Effector memory CD4-positive, alpha-beta T cell (primary cell): ENCODE measurements at places on chromosomes 6 and 20.
A peak's percentile ranks its signal among the peaks of the same experiment; 100 is the strongest.

- DNase-seq, result no peak
These were observed 7.8 kb downstream of the MAVS start for GRCh38 chr20:3854462-3854871.

DNA sequence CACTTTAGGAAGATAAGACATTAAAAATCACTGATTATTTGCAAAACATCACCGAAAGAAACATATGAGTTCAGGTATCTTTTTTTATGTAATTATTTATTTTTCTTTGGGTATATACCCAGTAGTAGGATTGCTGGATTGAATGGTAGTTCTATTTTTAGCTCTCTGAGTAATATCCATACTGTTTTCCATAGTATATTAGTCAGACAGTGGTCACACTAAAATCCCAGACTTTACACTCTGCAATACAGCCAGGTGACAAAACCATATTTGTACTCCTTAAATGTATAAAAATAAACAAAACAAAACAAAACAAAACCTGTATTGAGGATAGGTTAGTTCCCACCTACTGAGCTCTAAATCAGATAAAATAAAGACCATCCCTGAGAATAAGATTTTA lies 1024.3 kb upstream of the EYS start:
- DNase-seq, result no peak

- no peak for DNase-seq
These were observed 1324.4 kb downstream of the GRIK2 start for GRCh38 chr6:102717737-102718456.

- no peak for DNase-seq
These were observed 165.7 kb upstream of the RREB1 start for GRCh38 chr6:6942091-6942490.

- DNase-seq, result no peak
These were observed 92.3 kb downstream of the RNF182 start for GRCh38 chr6:14016935-14017625.

DNA sequence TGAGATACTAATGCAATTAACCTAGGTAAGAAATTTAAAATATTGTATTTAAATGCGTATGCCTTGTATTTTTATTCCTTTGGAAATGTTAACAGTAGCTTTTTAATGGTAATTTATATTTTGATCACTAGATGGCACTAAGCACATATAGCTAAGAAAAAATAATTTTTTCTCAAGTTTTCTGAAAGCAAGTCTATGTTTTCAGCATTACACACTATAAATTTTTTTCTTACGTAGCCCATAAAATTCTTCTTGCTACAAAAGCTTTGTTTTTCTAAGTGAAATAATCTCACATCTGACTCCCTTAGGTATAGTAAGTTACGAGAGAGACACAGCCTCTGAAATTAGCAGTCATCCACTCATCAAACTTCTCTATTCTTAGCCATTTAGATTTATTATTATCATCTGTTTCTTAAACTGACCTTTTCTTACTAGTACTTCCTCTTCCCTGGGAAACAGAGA lies 35.7 kb downstream of the TSPYL4 start:
- no peak for DNase-seq

DNA sequence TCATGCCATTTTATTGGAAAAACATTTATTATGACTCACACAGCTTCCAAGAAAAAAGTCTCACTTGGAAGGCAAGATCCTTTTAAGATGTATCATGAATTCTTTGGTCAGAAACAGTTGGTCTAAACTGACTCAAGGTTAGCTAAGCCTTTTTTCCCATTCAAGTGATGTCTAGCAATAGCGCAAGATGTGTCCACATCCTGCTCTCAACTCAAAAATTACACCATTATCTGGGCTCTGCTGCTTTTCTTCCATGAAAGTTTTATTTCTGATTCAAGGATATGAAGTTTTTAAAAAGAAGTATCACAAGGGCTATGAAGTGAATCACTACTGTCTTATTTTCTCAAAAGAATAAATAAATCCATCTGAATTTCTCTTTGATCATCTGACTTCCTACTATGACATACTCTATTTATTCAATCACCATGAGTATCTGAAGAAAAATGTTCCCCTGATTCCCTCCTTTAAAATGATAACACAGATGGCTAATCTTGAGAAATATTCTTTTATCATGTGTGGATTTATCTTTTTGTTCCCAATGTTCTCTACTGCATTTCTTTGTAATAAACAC lies 139.2 kb downstream of the AHI1 start:
- no peak for DNase-seq

- no peak for DNase-seq
These were observed 90.6 kb downstream of the PSMB1 start for GRCh38 chr6:170462366-170463020.

DNA sequence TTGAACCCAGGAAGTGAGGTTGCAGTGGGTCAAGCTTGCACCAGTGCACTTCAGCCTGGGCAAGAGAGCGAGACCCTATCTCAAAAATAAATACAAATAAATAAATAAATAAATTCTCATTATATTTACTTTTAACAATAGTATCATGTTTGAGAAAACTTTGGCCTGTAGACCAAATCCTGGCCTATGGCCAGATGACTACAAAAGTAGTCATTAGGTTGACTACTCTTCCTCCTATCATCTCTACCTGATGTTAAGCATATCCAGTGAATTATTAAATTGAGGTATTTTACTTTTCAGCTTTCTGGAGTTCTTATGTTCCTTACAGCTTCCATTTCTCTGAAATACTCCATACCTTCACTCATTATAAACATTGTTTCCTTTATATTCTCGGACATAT lies 280.6 kb downstream of the LAMA2 start:
- DNase-seq, result no peak

DNA sequence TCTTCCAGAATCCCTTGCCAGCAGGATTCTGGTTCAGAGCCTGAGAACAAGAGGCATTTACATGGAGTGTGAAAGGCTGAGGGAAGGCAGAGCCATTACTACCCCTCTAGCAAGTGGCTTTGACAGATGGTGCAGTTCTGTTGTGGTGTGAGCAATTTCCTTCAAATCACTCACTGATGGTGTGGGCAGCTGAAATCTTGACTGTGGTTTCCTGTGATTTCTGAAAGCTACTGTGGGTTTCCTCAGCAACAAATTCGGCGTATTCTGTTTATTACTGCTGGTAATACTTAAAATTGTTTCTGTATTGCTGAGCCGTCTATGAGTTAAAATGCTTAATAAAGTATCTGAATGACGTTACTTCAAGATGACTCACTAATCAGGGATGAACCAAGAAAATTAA lies 181.5 kb upstream of the TCF21 start:
- DNase-seq, result no peak

DNA sequence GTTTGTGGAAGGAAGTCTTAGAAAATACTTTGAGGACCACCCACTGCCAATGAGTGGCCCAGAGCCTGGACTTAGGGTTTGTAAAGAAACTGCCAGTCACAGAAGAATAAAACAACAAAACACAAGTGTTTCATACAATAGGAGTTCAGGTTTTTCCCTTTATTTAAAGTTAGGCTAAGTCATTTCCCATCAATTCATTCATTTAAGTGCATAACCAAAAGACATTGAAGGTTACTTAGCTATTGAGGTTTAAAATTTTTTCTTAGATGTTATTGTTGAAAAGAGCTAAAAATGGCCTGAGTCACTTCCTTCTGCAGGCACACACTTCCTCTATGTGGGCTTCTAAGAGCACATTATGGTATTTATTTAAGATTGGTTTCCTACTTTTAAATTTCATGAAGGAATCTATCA lies 54.2 kb downstream of the ARMC2 start:
- no peak for DNase-seq

GRCh38 chr20:52425253-52425652 lies 233.7 kb upstream of the ZFP64 start:
- DNase-seq, result no peak

DNA sequence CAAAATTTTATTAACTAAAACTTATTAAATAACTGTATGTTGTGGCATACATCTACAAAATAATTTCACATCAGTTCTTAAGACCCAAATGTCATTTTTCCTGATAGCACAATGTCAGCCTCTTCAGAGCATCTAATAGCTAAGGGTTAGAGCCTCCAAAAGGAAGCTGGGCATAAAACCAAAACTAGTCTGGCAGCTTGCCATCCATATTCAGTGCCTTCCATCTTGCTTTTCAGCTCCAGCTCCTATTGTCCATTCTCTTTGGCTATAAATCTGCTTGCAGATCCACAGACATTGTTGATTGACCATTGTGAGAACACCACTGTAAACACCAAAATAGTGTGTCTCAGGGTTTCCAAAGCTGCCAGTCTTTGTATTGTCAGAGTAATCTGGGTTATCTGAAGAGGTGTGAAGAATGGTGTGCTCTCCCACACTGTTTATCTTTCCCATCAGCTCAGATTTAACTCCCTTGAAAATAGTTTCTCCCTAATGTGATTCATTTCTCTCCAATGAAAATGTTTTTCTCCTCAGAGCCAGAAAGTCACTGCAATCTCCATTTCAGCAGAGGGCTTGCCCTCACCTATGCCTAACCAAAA lies 154.8 kb upstream of the KCNQ5 start:
- DNase-seq, result no peak

GRCh38 chr6:69758214-69758613 lies 38.6 kb downstream of the LMBRD1 start:
- no peak for DNase-seq

DNA sequence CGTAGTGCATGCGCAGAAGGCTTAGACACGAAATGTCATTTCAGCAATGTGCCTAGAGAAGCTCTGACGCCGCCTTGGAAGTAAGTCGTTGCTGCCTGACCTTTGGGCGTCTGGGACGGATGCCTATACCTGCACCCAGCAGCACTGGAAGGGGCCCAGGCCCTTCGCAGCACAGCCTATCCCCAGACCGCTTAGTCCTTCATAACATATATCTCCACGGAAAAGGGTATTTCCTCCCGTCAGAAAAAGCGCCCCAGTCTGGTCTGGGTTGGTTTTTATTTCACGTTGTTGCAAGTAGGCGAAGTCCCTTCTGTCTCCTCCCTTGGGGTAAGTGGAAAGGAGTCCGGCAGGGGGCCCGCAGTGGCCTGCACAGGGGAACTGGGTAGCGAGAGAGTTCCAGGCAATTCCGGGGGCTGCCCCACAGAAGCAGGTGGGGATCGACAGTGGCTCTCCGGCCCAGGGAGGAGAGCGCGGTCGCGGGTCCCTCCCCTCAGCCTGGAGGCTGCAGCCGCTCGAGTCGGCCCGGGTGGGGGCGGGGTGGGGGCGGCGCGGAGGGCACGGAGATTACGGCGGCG lies 559 bp upstream of the EYA4 start:
- DNase-seq, result no peak

DNA sequence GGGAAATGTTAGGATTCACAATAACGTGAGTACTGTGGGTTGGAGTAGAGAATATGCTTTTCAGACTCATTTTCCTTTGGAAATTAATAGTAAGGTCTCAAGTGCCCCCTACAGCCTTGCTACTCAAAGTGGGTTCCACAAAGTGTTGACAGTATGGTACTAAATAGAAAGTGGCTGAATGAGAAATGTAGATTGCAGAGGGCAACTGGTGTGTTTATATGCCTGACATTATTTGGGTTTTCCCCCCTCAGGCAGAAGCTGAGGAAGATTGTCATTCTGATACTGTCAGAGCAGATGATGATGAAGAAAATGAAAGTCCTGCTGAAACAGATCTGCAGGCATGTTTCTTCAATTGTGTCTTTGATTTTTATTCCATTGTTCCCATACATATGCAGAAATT lies 5.6 kb downstream of the FBXO9 start:
- no peak for DNase-seq

- no peak for DNase-seq
These were observed 48.3 kb downstream of the FAM217A start for GRCh38 chr6:4030669-4031068.

DNA sequence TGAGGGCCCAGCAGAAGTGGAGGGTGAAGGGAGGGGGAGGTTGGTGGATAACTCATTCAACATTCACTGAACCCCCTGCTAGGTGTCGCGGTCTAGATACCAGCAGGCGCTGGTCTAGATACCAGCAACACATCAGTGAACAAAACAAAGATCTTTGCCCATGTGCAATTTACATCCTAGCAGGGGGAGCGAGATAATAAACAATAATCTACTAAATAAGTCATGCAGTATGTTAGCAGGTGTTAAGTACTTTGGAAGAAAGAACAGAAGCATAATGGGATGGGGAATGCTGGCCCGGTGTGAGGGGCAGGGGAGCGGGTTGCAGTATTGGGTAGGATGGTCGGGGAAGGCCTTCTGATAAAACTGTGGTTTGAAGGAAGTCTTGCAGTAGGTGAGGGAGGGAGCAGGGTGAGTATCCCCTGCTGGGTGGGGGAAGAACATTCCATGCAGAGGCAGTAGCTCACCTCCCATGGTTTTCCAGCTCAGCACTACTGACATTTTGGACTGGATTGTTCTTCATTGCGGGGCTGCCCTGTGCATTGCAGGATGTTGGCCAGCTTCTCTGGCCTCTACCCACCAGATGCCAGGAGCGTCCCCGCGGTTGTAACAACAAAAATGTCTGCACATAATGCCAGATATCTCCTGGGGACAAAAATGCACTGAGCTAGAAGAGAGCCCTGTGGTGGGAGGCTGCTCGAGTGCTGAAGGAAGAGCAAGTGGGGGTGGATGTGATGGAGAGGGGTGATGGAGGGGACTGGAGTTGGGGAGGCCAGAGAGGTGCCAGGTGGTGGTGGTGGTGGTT lies 117.3 kb downstream of the TOX2 start:
- no peak for DNase-seq

DNA sequence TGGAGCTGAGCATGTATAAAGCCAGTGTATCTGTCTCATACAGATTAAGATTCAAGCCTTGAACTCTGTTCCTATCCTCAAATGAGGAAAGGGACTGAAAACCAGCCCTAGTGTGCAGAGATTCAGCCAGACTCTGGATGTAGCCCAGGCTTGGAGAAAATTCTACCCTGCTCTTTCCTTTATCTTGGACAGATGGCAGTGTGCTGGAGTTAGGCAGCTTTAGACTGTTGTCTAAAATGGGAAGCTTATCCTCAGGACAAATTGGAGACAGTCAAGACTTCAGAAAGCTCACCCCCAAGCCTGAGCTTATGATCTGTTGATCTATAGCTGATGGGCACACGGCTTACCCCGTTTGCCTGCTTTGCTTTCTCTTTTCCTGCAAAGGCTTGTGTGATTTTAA lies 1057.6 kb downstream of the KIF16B start:
- no peak for DNase-seq

DNA sequence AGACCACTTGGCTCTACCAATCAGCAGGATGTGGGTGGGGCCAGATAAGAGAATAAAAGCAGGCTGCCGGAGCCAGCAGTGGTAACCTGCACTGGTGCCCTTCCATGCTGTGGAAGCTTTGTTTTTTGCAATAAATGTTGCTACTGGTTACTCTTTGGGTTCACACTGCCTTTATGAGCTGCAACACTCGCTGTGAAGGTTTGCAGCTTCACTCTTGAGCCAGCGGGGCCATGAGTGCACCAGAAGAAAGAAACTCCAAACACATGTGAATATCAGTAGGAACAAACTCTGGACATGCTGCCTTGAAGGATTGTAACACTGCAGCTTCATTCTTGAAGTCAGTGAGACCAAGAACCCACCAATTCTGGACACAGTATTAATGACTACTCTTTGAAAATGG lies 89.9 kb upstream of the MBOAT1 start:
- DNase-seq, result no peak

GRCh38 chr6:111687652-111688051 lies 82.0 kb upstream of the TRAF3IP2 start:
- DNase-seq, result no peak

- no peak for DNase-seq
These were observed 82.2 kb upstream of the PMEPA1 start for GRCh38 chr20:57791966-57792365.

GRCh38 chr20:13546497-13547131 lies 92.1 kb downstream of the TASP1 start:
- peak; percentile 8 for DNase-seq
